ENCODE measurements at places on chromosomes 16 and 17.

GRCh38 chr16:89437991-89438390 is 52.4 kb downstream of the ANKRD11 start:
- no peak for DNase-seq

DNA sequence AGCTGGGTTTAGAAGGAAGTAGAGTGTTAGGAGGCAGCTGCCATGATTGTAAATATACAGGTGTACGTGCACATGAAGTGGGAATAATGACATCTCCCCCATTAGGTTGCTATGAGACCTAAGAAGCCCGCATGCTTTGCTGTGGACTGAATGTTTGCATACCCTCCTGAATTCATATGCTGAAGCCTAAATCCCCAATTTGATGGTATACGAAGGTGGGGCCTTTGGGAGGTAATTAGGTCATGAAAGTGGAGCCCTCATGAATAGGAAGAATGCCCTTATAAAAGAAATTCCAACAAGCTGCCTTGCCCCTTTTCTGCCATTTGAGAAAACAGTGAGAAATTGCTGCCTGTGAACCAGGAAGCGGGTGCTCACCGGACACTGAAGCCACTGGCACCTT is 44.0 kb downstream of the CCDC182 start:
- no peak for DNase-seq

DNA sequence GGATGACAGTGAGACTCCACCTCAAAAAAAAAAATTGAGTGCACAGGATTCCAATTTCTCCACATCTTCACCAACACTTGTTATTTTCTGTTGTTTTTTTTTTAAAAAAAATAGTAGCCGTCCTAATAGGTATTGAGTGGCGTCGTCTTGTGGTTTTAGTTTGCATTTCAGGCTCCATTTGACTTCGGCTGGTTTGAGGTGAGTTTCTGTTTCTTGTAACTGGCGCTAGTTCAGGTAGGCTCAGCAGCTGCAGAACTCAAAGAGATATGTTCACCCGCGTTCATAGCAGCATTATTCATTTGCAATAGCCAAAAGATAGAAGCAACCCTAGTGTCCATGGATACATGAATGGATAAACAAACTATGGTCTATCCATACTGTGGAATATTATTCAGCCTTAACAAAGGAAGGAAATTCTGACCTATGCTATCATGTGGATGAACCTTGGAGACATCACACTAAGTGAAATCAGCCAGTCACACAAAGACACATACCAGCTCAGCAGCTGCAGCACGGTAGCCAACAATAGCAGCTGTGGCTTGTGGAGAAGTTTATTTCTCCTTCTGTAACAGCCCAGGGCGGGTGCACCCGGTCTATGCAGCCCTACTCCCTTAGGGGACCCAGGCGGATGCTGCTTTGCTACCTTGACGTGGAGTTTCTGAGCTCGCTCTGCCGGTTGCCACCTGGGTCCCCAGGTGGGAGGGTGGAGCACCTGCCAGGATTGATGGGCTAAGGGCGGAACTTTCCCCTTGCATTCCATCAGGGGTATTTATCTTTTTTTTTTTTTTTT is 44.9 kb downstream of the TMEM235 start:
- no peak for DNase-seq

DNA sequence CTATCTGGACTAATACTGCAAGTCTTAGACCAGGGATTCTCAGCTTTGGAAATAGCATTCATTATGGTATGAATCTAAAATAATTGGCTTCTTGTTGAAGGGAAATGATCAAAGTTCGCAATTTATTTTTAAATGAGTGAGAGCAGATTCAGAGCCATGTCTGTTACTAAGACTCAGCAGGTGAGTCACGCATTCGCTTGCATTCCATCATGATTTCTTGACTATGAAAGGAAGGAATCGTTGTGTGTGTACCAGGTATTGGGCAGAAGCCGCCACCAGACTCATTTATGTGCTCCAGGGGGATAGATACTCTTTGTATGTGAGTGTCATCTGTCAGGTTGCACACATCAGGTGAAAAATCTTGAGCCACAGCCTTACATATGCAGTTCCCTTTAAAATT is 10.8 kb downstream of the GSG1L2 start:
- no peak for DNase-seq

- no peak for DNase-seq
These were observed 456.6 kb upstream of the DYNLRB2 start for GRCh38 chr16:80084163-80084562.

DNA sequence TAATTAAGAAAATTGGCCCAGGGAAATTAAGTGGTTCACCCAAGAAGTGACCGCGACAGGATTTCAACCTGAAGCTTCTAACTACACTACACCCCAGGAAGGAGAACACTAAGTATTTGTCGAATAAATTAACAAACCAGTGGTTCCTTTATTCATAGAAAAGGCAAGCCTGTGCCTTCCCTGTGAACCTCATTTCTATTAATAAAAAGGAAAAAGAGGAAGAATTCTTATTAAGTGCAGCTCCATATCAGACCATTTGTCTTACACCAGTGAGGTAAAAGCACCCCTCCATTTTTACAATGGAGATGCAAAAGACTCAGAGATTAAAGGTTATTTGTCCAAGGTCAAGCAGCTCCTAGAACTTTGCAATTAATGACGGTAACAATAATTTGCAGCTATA is 1.7 kb downstream of the COPS3 start:
- peak; percentile 6 for DNase-seq

- no peak for DNase-seq
These were observed 157.3 kb downstream of the KIF2B start for GRCh38 chr17:53979991-53980390.

DNA sequence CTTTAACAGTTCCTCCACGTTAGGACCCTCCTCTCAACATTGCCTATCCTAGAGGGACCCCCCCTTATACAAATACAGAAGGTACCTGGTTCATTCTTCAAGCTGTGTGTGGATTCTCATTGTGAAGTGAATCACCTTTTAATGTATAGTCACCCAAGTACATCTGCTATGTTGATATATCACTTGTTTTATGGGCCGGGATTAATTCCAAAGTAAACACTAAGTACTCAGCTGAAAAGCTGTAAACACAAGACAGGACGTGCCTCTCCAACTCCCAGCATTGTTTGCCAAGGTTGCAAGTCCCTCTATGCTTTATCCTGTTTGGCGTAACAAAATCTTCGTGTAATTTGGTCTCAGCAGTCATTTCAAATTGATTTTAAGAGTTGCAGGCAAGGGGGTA is 123.6 kb downstream of the RBFOX1 start:
- no peak for DNase-seq

DNA sequence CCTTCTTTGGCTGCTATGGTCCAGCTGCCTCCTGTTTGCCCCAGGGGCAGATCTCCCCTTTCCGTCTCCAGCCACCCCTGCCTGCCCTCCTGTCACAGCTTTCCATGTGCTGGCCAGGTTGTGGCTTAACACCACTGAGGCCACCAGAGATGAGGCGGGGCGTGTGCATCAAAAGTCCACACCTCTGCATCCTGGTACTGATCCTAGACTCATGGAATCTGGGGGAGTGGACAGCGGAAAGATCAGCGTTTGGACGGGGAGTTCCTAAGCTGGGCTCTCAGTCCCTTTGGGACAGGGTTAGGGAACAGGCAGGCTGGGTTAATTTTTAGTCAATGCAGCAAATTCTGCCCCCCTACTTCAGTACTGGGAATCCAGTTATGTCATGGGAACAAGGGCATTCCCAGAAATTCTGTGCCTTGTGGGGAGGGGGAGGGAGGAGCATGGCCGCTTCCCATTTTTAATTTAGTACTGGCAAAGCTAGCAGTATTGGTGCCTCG is 3.9 kb downstream of the IGFBP4 start:
- no peak for DNase-seq

DNA sequence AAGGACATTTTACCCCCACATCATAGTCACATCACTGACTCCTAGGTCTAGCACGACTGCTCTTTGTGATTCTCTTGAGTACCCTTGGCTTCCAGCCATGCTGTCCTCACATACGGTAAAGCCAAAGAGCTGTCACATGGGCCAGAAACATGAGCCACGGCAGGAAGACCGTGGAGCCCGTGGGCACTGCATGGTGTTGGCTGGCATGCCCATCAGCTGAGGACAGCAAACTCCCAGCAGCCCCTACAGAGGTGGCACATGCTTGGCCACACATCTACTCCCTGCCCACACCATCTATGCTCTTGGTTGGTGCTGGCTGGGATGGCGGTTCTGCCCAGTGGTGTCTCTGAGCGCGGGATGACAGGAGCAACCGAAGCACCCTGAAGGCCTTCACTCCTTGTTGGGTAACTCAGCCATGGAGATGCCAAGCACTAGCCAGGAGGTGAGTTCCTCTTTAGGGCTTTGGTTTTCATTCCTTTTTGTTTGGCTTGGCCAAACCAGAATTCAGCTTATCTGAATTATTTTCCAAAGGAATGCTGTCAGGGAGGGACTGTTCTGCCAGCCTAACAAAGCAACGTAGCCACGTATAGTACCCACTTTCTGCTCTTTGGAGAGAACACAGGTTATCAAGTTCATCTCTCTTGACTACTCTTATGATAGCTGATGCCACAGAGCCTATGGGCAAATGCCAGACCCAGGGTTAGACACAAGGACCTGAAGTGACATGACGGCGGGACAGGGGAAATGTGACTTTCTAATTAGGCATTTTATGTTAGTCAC is 10.0 kb downstream of the TNFAIP1 start:
- DNase-seq: no peak

GRCh38 chr16:85126705-85127378 is 14.6 kb upstream of the CIBAR2 start:
- peak; percentile 16 for DNase-seq

DNA sequence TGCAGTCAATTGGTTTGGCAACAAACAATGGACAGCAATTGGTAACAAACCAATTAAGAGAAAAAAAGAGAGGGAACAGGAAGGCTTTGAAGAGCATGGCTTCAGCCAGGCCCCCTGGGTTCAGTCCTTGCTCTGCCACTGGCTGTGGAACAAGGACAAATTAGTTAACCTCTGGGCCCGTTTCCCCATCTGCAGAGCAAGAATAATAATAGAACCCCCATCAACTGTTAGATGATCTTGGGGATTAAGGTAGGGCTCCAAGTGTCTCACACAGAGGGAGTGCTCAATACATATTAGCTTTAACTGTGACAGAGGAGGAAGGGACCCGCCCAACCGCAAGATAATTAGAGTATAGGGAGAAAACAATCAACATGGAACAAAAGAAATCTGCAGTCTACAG is 55.2 kb downstream of the PECAM1 start:
- no peak for DNase-seq

GRCh38 chr16:68116256-68116867 is 31.2 kb downstream of the NFATC3 start:
- DNase-seq: peak; percentile 49

DNA sequence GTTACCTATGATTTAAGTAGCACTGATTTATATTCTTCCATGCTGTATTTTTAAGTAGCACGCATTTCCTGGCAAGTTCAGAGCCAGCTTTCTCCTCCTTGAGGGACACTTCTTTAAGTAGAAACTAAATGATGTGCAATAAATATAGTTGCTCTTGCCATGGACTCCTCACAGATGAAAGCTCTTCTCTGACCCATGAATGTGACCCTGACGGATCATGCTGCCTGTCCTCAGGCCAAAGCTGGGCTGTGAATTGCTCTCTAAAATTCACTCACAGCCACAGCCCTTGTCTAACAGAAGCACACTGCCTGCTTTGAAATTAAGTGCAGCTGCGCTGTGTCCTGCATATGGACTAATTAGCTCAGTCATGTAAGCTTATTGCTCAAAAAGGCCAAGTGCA is 438.8 kb downstream of the PMP22 start:
- DNase-seq: no peak

DNA sequence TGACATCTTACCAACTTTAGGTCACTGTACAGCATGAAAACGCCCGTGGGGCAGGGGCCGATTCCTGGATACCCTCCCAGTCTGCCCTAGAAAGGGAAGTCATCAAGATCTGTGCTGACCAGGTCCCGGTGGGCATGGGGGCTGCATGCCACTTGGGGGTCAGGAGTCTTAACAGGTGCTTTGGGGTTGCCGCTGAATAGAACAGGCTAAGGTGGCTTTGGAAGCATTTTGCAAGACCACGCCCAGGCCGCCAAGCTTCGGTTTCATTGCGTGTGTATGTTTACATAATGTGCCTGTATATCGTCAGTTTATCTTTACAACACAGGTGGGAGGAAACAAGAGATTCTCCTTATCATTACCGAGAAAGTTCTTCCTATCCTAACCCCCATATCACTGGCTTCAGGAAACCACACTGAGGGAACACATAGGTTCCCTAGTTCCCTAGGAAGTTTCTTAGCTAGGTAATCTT is 13.3 kb upstream of the USP36 start:
- no peak for DNase-seq

GRCh38 chr16:85502357-85502756 is 110.8 kb upstream of the GSE1 start:
- no peak for DNase-seq

GRCh38 chr17:62911114-62911513 is 54.9 kb upstream of the TANC2 start:
- DNase-seq: no peak

DNA sequence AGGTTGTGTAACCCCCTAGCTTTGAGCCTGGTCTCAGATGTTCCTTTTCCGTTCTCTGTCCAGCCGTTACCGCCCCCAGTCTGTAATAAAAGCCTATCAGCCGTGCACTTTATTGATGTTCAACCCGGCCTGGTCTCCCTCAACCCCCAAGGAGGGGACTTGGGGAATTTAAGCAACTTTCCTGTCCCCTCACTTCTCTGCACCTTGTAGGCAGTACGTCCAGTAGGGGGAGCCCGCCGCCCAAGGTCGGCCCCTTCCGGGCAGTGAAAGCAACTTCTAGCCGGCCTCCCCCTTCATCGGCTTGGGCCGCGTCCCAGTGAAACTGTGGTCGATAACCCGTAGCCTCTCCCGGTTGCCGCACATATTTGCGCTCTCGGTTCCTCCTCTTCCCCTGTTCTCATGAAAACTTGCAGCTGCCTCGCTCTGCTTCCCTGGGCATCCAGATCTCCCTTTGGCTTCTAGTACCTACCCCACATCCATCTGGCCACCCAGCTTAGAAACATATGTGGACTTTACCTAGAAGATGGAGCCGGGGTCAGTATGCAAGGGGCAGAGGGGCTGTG is 7.9 kb downstream of the PNPO start:
- DNase-seq: peak; percentile 78

- DNase-seq: peak; percentile 67
These were observed 63.4 kb downstream of the ADCY9 start for GRCh38 chr16:4052801-4053293.

GRCh38 chr16:47142486-47142820 is 1.3 kb downstream of the NETO2 start:
- DNase-seq: peak; percentile 81

DNA sequence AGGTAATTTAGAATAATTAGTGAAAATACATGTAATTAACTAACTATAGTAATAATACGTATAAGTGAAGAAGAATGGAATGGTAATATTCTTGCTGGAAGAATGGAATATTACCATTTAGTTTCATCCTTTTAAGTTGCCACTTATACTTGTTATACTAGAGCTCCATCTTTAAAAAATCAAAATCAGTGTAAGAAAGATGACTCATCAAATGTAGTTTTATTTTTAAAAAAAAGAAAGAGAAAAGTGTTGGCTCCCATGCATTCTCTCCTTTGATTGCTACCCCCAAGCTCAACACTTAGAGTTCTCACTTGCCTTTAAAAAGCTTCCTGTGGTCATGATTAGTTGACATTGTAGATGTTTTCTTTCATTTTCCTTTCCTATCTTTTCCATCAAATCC is 82.4 kb upstream of the KIF2B start:
- no peak for DNase-seq

- no peak for DNase-seq
These were observed 2.0 kb upstream of the NAE1 start for GRCh38 chr16:66832661-66833305.

GRCh38 chr16:66070140-66070917 is 296.2 kb upstream of the CDH5 start:
- DNase-seq: no peak
